ENCODE measurements at places on chromosomes 3 and 15. TPM values are rescaled to one million over a fixed set of nuclear protein-coding genes. Genes with fewer than 3 reads are reported as not detected.

DNA sequence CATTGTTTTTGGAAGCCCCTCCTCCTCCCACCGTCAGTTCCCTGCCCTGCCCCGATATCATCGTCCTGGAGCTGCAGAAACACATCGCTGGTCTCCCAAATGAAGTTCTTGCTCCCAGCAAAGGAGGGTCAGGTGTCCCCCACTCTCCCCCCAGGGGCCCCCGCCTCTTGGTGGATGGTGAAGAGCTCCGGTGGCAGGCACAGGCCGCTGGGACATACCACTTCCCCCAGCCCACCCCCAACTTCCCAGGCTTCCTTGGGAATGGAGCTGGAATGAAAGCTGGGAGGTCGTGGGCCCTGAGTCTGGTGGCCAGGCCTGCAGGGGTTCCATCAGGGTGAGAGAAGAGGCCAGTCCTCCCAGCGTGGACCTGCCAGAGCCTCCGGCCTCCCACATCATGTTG, 137.7 kb downstream of the CHSY1 start:
- DNase-seq: no peak

Gene CEP63
- total RNA-seq: 6.5 TPM

DNA sequence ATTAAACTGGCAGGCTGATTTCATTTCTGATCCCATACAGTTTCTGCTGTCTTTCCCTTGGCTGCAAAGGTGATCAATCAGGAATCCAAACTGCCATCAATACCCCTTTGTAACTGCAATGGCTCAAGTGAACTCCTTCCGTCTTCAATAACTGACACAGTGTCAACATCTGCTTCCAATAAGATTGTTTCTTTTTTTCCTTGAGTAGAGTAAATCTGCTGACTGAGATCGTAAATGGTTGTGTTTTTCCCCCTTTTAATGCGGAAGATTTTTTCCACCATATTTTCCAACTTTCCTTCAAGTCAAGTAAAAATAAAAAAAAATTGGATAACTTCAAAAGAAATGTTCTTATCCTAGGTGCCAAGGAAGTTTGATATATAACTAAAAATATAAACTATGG, 48.7 kb downstream of the VGLL3 start:
- DNase-seq: no peak

DNA sequence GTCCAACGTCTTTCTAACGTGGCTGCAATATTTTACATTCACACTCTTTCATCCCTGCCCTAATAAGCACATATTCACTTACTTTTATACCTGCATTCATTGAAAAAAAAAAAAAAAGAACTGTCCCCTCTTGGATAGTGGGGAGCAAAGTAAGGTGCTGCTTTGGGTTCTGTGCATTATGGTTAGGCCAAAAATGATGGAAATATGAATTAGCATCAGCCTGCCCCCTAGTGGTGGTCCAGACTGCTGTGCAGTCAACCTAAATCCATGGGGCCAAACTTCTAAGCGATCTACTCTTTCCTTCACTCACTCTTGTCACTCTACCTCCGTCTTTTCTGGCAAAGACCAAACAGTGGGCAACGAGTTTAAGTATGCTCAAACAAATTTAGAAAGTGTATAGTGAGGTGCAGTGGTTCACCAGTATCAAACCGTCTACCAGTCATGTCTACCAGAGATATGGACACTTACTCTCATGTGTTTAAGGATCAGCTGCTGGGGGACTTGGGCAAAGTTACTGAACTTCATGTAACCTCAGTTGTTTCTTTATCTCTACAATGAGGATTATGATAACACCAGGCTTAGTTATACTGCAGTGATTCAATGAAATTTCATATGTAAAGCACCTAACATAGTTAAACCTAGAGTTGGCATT, 61.5 kb upstream of the GRM7 start:
- DNase-seq: no peak

DNA sequence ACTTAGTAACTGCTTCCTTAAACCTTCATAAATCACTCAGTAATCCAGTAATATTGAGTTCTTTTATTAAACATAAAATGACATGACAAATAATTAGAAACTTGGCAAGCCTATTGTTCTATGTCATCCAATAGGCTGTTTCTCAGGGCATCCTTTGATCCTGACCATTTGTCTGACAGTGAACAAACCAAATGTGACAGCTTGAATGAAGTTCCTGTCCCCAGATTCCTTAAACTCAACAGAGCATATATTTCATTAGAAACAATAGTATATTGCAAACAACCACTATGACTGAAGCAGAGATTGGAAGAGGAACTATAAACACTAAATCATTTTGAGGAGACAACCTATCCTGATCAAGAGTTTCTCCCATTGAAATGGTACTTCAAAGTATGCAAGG, 113.6 kb upstream of the MDFIC2 start:
- DNase-seq: no peak

- DNase-seq: no peak
Observed at GRCh38 chr3:24582431-24583403, 88.1 kb upstream of the THRB start.

Gene GOLGA8R
- total RNA-seq: 1.1 TPM

DNA sequence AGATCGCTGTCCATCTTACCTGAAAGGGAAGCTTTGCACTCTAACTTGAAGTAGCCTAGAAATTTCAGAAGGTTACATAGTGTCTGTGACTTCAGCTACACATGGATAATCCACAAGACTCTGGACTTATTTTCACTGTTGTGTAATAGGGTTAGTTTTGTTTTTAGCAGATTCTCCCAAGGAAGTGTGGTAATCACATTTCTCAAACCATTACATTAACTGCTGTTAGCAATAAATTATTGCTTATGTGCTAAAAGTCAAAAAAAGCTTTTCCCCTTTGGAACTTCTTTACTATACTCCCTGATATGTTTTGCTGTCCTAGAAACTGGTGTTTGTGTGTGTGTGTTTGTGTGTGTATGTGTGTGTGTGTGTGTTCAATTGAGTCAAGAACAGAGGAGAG, 351.8 kb upstream of the TPRG1 start:
- peak; percentile 35 for DNase-seq

GRCh38 chr3:171775943-171776342, 34.3 kb downstream of the PLD1 start:
- no peak for DNase-seq

GRCh38 chr15:80875568-80876347, 96.6 kb downstream of the CEMIP start:
- no peak for DNase-seq

- no peak for DNase-seq
Observed at GRCh38 chr15:46266661-46267060, 631.8 kb downstream of the SQOR start.

Gene CPNE4
- total RNA-seq: not detected

DNA sequence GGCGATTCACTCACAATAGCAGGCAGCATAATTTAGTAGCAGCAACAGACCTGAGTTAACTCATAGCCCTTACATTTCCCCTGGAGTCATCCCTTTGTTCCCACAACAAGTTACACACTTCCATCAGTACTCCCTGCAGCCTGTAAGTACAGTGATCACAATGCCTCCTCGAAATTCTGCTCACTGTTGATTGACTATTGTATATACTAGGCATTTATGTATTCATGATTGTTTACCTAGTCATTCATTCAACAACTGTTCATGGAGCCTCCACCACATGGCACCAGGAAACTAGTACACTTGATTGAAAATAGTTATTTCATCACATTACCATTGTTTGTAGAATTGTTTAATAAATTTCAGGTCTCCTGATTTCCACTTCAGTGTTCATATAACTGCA, 71.4 kb upstream of the P3H2 start:
- no peak for DNase-seq

Gene DAZL
- total RNA-seq: not detected

GRCh38 chr3:16402451-16402850, 111.0 kb downstream of the RFTN1 start:
- peak; percentile 76 for DNase-seq

Gene SMAD6
- total RNA-seq: 4.8 TPM

Gene GPR27
- total RNA-seq: not detected

Gene C3orf80
- total RNA-seq: not detected

Gene ANXA2
- total RNA-seq: 6,979 TPM

Gene NPAP1
- total RNA-seq: not detected

Gene CRYGS
- 0.36 TPM for total RNA-seq

Gene IL5RA
- total RNA-seq: not detected

Gene CCDC9B
- 19.7 TPM for total RNA-seq

GRCh38 chr15:31327669-31328427, 1.2 kb downstream of the KLF13 start:
- DNase-seq: peak; percentile 19

Gene SERPINI2
- not detected for total RNA-seq

DNA sequence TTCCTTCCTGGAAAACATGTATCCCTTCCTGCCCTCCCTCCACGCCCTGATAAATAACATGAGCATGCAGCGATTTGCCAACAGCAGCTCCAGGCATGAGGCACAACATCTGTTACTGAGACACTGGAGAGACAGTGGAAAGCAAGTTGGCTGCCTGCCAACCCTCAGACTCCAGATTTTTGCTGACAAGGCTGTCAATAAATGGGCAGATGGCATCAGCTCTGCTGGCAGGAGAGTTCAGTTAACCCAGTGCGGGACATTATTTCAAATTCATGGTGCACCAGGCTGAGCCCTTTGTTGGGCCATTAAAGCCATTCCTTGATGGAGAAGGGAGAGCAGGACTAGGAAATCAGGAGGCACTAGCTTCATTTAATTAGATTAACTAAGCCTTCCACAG, 293.3 kb downstream of the MEX3B start:
- DNase-seq: peak; percentile 15

Gene CHL1
- 1.6 TPM for total RNA-seq

DNA sequence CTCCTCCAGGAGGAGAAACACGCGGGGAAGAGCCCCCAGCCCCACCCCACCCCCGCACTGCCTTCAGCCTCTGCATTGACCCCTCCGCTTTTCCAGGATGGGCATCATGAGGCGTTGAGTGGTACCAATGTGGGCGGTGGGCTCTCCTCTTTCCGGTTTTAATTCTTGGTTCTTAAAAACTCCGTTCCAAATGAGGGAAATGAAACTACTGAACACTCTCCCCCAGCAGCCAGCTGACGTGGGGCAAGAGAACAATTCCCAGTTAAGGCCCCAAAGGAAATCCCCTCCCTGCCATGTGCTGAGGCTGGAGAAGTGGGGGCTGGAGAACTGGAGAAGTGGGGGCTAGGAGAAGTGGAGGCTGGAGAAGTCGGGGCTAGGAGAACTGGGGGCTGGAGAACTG, 5.3 kb upstream of the NRROS start:
- no peak for DNase-seq

Gene BNC1
- 0.54 TPM for total RNA-seq

GRCh38 chr15:51758645-51759044, 7.2 kb downstream of the TMOD2 start:
- peak; percentile 89 for DNase-seq

- no peak for DNase-seq
Observed at GRCh38 chr3:49717959-49718857, 1.3 kb downstream of the AMIGO3 start.

- peak; percentile 50 for DNase-seq
Observed at GRCh38 chr3:72234391-72234790, 449.4 kb upstream of the PROK2 start.

- no peak for DNase-seq
Observed at GRCh38 chr3:14890476-14890875, 56.9 kb upstream of the NR2C2 start.

DNA sequence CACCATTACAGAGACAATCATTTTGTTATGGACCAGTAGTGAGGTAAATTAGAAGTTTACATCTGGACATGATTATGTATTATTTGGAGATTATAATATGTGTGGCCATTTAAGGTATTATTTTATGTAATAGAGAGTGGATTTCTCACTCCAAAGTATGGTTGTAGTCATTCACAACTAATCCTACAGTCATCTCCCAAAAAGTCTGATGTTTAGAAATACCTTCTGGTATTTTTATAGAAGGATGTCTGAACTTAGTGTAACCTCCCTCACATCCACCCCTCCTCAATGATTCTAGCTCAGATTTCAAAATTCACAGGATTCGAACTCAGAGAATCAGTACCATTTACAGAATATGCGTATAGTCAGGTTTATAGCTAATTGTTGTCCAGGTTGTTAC, 346.6 kb upstream of the MEIS2 start:
- DNase-seq: no peak

Measured in IMR-90 (cell line).